ENCODE measurements at places on chromosomes 7 and 10.

- no peak for DNase-seq
Measured at GRCh38 chr10:18149196-18149800, 9.1 kb downstream of the CACNB2 start.

- no peak for DNase-seq
Measured at GRCh38 chr7:18637516-18637915, 142.0 kb downstream of the HDAC9 start.

DNA sequence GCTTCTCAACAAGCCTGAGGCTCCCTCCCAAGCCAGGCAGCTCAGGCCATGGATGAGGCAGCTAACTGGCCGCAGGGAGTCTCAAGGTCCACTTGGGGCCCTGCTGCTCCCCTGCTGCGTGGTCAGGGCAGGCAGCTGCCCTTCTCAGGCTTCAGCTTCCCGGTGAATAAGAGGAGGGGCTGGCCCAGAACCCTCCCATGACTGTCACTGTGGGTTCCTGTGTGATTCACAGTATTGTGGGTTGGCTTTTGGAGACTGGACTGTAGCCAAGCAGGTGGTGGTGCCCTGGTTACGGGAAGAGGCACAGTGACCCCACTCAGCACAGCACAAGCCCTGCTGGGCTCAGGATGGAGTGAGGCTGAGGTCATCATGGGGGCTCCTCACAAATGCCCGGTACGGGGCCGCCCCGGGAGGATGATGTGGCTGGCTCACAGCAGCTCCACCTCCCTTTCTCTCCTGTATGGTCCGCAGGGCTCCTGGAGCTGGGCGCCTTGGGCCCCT, 189.8 kb downstream of the HECW1 start:
- no peak for DNase-seq

- DNase-seq, result no peak
Measured at GRCh38 chr7:116209561-116210070, 723 bp upstream of the TES start.

DNA sequence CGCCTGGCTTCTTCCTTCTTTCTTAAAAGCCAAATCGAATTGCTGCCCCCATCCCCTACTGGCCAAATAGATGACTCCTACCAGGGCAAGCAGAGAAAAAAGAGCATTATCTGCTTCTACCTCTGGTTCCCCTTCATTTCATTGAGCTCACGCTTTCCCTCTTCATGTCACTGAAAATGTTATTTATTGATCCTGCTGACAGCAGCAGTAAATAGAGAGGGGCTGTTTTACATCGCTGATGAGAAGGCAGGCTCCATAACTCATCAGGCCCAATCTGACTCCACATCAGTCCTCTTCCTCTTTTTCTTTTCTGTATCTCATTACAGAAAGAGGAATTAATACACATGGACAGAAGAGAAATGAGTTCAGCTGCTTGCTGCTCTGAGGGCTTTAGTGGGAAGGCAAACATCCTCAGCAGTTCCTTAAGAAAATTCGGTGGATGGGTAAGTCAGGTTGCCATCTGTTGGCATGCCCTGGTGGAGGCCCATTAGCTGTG, 904.1 kb downstream of the KCNMA1 start:
- DNase-seq, result no peak

DNA sequence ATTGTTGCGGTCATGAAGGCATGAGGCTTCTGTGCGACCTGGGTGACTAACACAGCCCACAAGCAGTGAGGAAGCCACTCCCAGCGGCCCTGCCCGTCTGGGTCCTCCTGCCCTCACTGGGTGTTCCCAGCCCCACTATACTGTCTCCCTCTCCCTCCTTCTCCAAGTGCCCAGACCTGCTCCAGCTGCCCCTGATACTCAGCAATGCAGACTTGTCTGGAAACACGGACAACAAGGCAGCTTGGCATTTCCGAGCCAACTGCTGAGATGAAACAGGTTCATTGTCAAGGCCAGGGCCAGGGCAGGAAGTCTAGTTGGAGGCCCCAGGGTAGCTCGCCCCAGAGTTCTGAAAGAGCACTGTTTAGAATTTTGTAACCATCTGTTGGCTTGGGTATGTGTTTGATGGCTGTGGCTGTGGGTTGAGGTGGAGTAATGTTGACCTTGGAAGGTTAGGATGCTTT, 95.7 kb downstream of the RBM20 start:
- no peak for DNase-seq

- no peak for DNase-seq
Measured at GRCh38 chr10:111087331-111087756, 10.5 kb downstream of the ADRA2A start.

DNA sequence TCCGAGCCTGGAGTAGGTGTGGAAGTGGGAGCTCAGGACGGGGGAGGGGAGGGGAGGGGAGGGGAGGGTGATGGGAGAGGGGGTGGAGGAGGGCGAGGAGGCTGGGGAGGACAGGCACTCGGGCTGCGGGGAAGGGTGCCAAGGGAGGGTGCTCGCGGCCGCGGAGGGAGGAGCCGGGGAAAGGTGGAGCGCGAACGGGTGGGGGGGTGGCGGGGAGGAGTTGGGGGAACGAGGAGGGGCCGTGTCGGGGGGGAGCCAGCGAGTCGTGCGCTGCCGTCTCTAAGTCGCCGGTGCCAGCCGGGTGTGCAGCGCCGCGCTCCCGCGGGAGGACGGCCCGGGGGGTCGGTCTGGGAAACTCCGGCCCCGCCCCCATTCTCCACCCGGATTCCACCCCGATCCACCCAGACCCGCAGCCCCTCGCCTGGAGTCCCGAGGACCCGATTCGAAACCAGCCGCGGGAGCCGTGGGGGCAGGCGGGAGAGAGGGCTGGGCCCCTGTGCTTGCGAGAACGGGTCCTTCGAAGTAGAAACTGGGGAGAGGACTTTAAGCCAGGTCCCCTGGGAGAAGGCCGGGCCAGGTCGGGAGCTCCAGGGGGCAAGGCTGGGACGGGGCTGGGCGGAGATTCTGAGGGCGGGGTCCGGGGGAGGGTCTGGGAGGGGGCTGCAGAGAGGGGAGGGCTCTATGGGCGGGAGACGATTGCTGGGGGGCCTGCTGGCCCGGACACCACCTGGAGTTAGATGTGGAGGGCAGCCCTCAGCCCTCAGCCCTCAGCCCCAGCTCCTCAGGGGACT, at the start of gene ZNF467:
Gene ZNF467 (minus strand): TSS at position 143 of the 791 bp plus-strand sequence. CDS start 2,556 bp downstream, outside the sequence.
- peak; percentile 33 for DNase-seq

- DNase-seq, result no peak
Measured at GRCh38 chr7:76252021-76252420, 50.3 kb downstream of the SRRM3 start.

- DNase-seq, result no peak
Measured at GRCh38 chr7:46397591-46397990, 476.5 kb upstream of the IGFBP3 start.

GRCh38 chr10:91170418-91170817, 50.0 kb upstream of the PCGF5 start:
- no peak for DNase-seq

DNA sequence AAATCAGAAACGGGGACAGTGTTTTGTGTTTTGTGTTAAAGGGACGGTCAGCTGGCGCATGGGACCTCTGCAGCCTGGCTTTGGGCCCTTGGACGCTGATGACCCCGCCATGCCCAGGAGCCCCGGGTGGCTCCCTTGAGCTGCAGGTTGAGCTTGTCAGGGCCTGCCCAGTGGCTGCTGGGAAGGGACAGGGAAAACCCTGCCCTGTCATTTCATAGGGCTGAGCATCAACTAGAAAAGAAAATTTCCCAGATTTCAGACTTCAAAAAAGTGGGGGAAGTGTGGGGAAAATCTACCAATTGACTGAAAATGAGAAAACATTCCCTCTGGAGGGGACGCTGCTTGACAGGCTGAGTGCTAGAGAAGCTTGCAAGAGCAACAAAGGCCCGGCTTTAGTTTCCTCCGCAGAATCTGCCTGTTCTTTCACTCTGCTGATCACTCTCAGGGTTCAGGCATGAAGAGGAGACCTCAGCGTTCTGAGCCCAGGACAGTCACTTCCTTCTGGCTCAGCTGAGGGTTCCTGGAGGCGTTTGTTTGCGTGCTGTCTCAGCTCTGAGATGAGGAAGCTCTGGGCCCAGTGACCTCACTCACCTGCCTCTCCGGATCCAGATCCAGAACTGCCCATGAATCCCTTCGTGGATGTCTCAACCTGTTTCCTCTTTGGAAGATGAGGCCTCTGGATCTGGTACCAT, 18.6 kb upstream of the DNAJB6 start:
- DNase-seq, result no peak

DNA sequence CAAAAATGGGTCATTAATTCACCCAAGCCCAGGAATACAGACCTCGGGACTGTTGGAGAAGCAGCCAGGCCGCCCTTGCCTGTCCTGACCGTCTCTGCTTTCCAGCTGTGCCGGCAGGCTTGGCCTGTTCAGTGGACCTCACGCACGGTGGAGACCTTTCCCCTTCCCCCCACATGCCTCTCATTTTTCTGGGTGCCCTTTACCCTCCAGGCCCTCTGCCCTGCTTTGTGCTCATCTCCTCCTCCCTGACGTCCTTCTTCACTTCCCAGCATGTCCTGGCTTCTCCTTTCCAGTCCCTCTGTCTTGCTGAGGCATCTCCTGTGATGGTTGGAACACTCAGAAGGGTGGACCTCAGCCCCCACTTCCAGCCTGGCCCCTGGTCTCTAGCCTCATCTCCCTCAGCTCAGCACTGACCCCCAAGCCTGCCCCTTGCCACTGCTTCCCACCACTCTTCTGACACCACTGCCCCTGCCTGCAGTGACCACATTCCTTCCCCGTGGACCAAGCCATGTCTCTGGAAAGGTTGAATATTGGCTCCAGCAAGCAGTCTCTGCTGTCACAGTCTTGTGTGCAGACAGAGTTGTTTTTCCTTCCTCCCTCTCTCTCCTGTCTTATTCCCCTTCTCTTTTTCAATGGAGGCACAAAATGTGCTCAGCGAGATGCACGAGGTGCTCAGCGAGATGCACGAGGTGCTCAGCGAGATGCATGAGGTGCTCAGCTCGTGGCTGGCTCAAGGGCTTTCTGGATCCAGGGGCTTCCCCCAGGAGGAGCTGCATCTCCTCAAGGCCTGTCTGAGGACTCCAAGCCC, 14.9 kb downstream of the BAG3 start:
- no peak for DNase-seq

GRCh38 chr7:375901-376305, 85.9 kb downstream of the FOXL3 start:
- DNase-seq, result no peak

GRCh38 chr10:88881320-88881719, 1.3 kb downstream of the STAMBPL1 start:
- no peak for DNase-seq

GRCh38 chr7:101179713-101180112, 380 bp downstream of the NAT16 start:
- DNase-seq, result peak; percentile 44

GRCh38 chr10:100888957-100889356, 23.8 kb upstream of the SLF2 start:
- DNase-seq, result no peak

DNA sequence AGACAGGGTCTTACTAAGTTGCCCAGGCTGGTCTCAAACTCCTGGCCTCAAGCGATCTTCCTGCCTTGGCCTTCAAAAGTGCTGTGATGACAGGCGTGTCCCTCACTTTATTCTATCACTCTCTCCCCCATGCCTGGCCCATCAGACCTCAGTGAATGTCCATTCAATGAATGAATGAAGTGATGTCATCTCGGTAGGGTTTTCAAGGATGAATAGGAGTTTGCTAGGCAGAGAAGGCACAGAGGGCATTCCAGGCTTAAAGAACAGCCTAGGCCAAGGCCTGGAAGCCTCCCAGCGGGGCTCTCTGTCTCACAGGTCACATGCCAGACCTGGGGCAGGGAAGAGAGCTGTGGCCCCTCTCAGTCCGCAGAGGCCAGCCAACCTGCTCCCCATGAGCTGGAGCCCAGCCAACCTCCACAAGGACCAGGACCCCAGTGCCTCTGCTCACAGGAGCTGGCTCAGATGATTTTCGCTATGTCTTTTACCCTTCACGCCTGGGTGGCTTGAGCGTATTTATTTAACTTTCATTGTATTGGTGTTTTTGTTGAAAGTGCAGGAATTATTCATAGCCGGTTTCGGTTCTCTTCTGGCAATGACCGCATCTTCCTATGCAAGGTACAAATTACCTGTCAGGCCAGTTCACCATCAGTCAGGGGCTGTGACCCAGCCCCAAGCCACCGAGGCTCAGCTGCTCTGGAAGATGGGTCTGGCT, 11.8 kb upstream of the TNRC18 start:
- no peak for DNase-seq

- no peak for DNase-seq
Measured at GRCh38 chr7:104945599-104945956, 68.4 kb upstream of the KMT2E start.

GRCh38 chr10:34135515-34135914, 679.6 kb downstream of the PARD3 start:
- no peak for DNase-seq

GRCh38 chr7:6271694-6272440, 557 bp downstream of the CYTH3 start:
- peak; percentile 66 for DNase-seq

- no peak for DNase-seq
Measured at GRCh38 chr10:77105761-77106221, 531.8 kb downstream of the KCNMA1 start.

- DNase-seq, result peak; percentile 55
Measured at GRCh38 chr7:7931626-7932025, 37.0 kb upstream of the GLCCI1 start.

DNA sequence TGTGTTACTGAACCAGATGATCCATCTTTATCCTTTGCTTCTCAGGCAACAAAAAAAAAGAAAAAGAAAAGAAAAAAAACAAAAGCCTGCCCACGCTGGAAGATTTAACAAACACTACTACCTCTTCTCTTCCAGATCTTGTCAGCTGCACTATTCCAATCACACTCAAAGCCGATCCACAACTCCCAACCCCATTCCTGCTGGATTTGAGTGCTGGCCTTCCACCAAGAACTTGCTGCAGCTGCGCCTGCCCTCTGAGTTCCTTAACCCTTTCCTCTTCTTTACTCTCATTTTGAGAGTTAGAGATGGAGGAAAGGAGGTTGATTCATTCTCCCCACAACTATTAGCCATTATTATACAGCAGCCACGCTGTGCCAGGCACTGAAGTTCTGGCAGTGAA, 16.0 kb upstream of the ITGA8 start:
- no peak for DNase-seq

GRCh38 chr7:132548489-132549078, 27.7 kb downstream of the PLXNA4 start:
- no peak for DNase-seq

DNA sequence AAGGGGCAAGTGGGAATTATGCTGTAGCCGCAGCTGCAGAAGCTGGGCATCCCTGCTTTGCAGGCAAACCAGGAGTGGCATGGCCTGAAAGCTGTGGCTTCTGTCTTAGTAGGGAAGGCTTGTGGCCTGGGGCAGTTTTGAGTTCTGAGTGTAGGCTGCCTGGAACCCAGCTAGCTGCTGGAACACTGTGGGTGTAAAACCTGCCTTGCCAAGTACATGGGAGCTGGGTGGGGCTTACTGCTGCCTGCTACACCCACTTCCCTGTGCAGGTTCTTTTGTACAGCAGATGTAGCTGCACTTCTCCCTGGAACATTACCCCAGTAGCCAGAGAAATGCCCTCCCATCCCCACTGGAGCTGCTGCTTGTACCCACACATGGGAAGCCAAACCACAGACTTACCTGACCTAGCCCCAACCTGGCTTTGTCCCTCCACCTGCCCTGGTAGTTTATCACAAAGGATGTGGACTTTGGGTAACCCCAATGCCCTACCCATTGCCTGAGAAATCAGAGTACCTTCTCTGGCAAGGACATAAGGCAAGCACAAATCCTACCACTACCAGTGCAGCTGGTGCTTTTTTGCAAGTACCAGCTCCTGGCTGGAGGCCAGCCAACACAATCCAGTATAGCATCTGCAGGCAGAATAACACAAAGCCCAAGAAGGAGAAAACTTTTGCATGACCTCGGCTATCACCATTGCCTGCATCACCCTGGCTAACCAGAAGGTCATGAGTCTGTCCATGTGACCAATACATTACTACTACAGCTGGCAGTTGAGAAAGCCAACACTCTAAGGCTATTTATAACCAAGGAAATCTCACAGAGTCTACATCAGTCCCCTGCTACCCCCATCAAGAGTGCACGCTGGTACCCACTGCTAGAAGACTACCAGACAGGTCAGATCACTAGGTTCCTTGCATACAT, 26.5 kb upstream of the PPP1R3A start:
- no peak for DNase-seq
